ENCODE measurements at places on chromosomes 13 and 19.

- no peak for DNase-seq
Observed at GRCh38 chr19:14699641-14700040, 9.8 kb downstream of the ZNF333 start.

DNA sequence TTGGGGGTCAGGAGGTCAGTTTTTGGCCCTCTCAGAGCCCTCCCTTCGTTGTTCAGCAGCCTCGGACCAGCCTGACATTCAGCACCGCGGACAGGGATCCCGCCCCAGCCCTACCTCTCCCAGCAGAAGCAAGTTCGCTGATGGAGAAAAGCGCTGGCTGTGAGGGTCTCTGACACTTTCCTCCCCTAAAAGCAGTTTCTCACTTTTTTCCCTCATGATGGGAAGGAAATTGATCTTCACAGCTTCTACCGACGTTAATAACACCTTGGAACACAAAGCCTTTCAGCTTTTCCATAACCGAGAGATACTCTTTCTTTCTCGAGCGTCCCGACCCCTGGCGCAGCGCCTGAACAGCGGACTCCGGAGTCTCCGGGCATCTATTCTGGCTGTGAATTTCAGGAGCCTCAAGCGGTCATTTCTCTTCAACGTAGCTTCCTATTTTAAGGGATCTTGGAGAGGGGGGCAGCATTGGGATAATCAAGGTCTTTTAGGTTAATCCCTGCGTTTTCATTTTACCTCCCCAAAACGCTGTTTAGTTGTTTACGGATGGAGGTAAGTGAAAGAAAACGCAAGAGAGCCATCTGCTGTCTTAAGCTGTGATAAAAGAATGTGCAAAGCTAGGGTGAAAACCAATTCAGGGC lies 467.2 kb downstream of the ITGBL1 start:
- no peak for DNase-seq

- peak; percentile 59 for DNase-seq
Observed at GRCh38 chr19:55368701-55369563, 1.3 kb downstream of the IL11 start.

- no peak for DNase-seq
Observed at GRCh38 chr19:46744005-46744691, 1.7 kb upstream of the FKRP start.
